ENCODE measurements at places on chromosomes 4 and X.

DNA sequence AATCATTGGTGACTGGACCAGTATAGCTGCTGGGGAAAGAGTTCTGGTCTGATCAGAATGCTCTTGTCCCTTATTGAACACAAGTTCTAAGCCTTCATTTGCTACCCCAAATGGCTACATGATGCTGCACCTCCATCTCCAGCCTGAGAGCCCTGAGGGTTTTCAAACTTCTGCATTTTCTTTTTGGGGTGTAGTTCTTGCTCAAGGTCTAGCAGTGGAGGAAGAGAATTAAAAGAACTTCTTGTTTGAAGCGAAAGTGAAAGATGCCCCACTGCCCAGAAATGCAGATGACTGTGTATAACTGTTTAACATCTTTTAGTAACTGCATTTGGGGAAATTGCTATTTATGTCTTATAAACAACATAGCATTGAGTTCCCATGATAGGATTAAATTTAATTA lies 38.5 kb downstream of the LAMTOR3 start:
- no peak for DNase-seq

GRCh38 chrX:134254511-134254910 lies 17.5 kb downstream of the CCDC160 start:
- DNase-seq = no peak

DNA sequence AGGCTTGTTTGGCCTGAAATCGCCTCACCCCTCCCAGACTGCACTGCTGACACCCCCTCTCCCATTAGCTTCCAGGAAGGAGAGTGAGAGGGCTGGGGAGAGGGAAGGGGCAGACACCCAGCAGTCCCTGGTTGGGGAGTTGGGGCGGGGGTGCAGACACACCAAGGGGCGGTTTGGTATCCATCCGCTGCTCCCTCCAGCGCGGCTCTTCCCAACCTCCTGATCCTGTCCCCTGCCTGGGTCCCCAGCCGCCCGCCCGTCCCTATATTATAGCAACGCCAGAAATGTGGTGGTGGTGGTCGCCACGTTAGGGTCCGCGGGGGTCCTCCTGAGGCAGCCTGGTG lies 24.9 kb downstream of the GPRASP3 start:
- no peak for DNase-seq

DNA sequence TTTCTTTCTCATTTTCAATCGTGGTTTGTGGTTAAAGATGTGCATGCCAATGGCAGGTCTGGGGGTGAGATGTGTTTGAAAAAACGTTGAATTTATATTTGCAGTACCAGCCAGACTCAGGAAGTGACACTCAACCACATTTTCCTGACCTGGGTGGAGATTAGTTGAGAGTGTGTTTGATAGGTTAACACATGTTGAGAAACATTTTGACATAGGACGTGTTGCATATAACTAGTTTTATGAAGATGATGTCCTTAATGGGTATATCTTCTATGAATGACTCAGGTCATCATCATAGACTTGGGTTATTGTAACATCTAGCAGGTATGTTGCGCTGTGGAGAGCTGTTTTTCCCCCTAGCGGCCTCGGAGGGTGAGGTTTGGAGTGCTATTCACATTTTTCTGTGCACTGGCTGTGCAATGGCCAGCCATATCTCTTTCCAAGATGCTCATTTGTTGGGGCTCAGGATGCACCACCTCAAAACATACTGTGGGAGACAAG lies 21.7 kb upstream of the CD38 start:
- peak; percentile 79 for DNase-seq

DNA sequence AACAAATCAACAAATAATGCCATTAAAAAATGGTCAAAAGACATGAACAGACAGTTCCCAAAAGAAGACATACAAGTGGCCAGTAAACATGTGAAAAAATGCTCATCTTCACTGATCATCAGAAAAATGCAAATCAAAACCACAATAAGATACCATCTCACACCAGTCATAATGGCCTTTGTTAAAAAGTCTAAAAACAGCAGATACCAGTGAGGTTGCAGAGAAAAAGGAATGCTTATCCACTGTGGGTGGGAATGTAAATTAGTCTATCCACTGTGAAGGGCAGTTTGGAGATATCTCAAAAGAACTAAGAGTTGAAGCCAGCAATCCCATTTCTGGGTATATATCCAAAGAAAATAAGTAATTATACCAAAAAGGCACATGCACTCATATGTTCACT lies 668.1 kb upstream of the CPEB2 start:
- no peak for DNase-seq

- no peak for DNase-seq
These were observed 171.1 kb downstream of the PALLD start for GRCh38 chr4:168667921-168668320.
